Anterior cingulate cortex (tissue), 58 donors: ENCODE measurements at places on chromosomes 3 and 15.

DNA sequence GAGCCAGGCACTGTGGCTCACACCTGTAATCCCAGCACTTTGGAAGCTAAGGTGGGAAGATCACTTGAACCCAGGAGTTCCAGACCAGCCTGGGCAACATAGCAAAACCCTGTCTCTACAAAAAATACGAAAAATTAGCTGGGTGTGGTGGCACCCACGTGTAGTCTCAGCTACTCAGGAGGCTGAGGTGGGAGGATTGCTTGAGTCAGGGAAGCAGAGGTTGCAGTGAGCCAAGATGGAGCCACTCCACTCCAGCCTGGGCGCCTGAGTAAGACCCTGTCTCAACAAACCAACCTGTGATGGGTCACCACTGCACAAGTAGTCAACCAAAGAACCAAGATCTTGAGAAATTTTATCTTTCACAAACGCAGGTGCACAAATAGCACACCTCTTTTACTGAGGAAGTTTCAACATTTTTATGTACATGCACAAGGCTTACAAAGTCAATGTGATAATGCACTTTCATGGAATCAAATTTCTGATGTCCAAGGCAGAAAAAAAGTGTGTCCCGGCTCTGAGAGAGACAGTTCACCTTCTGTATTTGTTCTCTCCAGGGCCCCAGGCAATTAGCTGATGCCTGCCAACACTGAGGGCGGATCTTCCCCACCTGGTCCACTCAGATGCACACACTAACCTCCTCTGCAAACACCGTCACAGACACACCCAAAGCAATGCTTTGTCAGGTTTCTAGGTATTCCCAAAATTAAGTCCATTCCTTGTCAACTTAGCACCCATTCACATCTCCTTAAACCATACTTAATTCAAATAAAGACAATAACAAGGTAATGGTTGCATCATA is 12.4 kb downstream of the ACAA1 start:
- no peak for DNase-seq

DNA sequence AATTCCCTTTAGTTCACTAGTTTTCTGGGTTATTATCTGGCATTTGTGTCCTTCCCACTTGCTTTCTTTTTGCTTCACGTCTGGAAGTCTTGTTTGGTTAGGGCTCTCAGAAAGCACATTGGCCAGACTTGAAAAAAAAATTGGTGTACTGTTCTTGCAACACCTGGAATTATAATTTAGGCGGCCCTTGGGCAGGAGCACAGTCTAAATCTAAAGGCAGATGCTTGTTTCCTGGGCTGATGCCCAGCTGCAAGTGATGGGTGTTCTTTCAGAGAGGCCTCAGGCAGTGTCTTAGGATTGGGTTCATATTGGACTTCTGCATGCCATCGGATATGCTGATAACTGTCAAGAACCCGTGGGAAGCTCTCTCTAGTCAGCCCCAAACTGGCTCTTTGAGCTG is 521.5 kb downstream of the PDCD6IP start:
- DNase-seq: no peak

DNA sequence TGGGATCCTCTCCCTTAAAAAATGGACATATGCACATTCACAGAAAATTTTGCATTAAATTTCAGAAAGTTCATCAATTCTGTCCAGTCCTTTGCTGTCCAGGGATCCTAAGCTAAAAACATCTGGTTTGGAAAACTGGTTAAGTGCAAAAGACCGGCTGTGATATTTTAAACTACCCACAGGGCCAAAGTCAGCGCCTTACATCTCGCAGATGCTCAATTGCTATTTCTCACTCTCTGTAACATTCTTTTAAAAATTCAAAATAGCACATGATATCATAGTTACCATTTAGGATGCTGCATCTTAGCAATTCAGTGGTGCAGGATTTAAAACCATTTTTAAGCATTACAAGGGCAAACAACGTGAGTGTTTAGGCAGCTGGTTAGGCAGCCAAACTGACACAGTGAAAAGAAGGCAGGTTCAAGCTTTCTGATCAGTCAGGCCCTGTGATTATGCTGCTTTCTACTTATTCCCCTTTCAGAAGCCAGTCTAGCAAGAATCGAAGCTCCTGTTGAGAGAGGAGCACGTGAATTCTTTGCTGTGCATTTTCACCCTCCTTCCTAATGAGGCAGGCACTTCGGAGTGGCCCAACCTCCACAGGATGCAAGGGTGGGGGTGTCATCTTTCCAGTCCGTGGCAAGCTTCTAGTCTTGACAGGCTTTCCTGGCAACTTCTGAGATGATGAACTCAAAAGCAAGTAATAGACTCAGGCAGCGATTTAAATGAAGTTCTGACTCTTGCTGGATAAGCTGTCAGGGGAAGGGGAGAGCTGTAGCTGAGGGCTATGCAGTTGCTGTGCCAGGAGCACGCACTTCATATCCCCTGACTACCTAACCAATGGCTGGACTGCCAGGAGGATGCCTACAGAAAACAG is 8.8 kb downstream of the PRICKLE2 start:
- DNase-seq: no peak

GRCh38 chr3:17354341-17354740 is 388.1 kb downstream of the TBC1D5 start:
- DNase-seq: no peak

DNA sequence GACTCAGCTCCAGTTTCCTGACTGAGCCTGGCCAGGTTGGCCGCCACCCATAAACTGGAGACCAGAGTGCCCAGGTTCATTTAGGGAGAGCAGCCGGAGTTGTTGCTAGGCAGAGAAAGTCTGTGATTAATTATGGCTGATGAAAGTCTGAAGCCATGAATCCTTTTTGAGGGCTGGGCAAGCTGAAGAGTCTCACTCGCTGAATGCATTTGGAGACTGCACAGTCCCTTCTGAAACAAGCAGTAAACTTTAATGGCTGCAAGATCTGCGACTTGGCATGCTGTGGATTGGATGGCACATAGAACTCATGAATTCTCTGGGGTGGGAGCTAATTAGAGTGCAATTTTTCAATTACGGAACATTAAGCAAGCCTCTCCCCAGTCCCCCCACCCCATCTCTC is 282.1 kb downstream of the RPLP1 start:
- no peak for DNase-seq
